Pericardium fibroblast (primary cell): ENCODE measurements at places on chromosomes 4 and X. TPM values are rescaled to one million over a fixed set of nuclear protein-coding genes. Genes with fewer than 3 reads are reported as not detected.

The VSIG4 gene
- not detected in 2 replicates for total RNA-seq

The PGAM4 gene
- total RNA-seq: not detected in 2 replicates

The ERAS gene
- total RNA-seq: not detected in 2 replicates

The MAB21L2 gene
- total RNA-seq: under 0.01 TPM in 1 of 2 replicates, not detected in the other

The PAGE4 gene
- total RNA-seq: not detected in 2 replicates

The HTR2C gene
- not detected in 2 replicates for total RNA-seq

The NAA11 gene
- total RNA-seq: not detected in 2 replicates

The HPGDS gene
- total RNA-seq: not detected in 2 replicates
